Right cardiac atrium (tissue), 5 donors: ENCODE measurements at places on chromosomes 6 and 20.
A peak's percentile ranks its signal among the peaks of the same experiment; 100 is the strongest.

- DNase-seq = no peak
These were observed 52.4 kb upstream of the ERVFRD-1 start for GRCh38 chr6:11163932-11164331.

- DNase-seq = no peak
These were observed 39.8 kb upstream of the NAA20 start for GRCh38 chr20:19977373-19977770.

DNA sequence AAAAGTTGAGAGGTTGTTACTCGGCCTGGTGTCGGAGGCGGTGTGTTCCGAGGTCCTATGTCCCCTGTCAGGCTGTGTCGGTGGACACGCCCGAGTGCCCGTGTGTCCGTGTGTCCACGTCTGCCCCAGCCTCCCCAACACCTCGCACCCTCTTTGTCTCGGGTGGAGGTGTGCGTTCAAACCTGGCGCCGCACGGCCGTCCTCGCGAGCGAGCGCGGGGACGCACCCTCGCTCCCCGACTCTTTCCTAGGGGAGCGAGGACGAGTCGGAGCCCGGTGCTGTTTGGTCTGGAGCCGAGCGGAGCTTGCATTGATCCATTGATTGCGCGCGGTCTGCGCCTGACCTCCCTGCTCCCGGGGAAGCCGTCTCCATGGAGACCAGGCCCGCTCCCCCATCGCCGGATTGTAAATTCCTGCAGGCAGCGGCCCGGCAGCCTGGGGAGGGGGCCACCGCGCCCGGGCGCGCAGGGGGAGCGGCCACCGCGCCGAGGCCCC lies 411 bp upstream of the SCUBE3 start:
- DNase-seq = peak; percentile 60

GRCh38 chr20:32894026-32894483 lies 35.3 kb downstream of the EFCAB8 start:
- DNase-seq = no peak

GRCh38 chr6:46473881-46474280 lies 17.4 kb downstream of the RCAN2 start:
- no peak for DNase-seq

GRCh38 chr6:142567461-142567860 lies 265.7 kb downstream of the ADGRG6 start:
- no peak for DNase-seq

- DNase-seq = no peak
These were observed 123.2 kb downstream of the TAF4 start for GRCh38 chr20:61942526-61942925.

DNA sequence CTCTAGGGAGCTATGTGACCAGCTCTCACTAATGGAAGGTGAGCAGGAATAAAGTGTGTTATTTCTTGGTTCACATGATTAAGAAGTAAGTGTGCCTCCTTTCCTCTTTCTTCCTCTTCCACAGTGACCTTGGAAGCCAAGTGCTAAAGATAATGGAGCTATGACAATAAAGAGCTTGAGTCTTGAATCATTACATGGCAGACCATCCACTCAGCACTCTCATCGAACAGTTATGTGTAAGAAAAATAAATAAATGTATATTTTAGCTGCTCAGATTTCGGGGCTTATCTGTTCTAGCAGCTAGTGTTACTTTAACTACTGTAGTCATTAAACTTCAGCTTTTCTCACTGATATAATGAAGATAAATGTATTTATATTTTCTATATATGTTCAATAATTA lies 72.9 kb downstream of the HDGFL1 start:
- no peak for DNase-seq

DNA sequence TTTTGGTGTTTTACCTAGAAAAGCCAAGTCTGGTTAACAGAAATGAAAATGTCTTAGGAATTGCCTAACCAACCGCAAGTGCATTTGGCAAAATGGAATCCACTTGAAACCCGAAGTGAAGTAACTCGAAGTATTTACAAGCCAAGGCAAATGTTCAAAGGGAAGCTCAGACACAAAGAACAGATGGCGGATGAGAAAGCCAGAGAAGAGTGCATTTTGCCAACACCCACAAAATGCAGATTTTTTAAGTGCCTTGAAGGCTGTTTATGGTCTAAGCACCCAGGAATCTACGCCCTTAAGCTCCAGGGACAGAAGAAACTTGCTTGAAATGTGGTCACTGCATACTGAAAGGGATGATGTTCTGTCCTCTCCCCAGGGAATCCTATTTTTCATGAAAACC lies 70.0 kb upstream of the TBXT start:
- DNase-seq = no peak

DNA sequence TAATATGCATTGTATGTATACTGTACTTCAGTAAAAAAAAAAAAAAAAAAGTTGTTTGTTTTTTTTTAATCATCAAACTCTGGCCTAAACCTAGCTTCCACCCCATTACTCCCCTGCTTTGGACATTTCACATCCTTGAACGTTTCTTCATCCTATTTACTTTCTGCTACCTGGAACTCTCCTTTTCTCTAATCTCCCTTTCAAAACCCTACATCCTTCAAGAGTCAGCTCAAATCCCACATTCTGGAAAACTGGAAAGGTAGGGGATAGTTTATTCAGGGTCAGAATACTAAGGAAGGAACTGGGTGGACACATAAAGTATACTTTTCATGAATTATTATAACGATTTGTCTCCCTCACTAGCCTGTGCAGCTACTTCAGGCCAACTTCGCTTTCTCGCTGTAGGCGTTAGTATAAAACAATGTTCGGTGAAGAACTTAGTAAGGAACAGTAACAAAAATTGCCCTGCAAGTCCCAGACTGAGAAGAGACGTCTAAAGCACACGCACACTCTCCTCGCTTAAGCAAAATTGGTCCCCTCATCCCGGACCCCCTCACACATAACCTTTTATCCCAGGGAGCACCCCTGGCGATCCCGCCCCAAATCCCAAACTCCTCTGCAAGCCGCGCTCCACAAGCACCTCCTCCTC lies 775 bp downstream of the PIGU start:
- DNase-seq = no peak

GRCh38 chr6:90238496-90239266 lies 58.0 kb downstream of the BACH2 start:
- no peak for DNase-seq

DNA sequence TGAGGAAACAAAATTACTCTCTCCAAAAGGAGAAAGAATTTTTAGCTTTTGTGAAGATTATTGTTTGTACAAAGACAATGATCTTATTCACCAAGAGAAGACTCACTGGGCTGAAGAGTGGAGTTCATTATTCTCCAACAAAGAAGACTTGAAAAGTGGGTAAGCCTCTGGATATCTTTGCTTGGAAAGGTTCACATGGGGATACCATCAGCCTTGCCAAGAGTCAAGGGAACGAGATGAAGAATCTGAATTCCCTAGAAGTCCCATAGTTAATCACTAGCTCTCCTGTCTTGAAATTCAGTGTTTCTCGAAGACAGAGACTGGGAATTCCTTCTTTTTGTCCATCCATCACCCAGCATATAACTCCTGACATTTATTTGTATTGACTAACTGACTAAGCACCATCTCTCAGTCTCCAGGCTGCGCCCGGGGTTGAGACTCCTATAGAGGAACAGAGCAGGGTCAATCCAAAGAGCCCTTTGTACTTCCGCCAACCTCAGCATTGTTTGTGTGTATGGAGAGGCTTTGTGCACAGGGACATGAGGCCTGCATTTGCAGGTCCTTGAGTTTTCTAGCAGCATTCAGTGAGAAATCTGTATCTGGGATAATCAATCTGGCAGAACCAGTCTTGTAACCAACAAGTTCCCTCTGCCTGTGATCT lies 461.9 kb downstream of the KIF16B start:
- DNase-seq = no peak

DNA sequence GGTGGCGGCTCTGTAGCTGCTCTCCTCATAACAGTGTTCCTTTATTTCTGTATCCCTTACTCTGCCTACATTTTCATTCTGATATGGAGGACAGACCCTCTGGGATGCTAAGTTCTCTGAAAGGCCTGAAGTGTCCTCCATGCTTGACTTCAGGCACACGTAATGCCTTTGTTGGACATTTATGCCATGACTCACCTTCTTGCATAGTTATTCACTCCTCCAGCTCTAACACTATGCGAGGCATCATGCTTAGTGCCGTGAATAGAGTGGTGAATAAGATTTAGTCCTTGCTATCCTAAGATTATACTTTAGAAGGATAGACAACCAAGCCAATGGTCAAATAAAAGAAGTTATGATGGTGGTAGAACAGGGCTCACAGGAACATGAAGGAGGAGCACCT lies 760.9 kb upstream of the FLRT3 start:
- DNase-seq = no peak

DNA sequence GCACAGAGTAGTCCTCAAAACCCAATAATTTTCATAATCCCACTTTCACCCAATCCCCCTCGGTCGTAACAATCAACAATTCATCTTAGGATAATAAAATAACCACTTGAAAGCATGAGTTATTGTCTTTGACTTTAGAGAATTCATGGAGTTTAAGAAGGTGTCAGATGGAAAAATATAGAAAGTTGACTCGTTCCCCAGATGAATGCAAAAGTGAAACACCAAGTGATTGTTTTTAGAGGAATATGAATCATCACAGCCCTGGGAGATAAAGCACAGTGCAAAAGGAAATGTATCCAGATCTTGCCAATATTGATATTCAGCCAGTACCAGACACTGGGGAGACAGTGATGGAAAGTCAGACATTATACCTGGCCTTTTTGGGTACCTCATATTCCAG lies 860.5 kb downstream of the DHX35 start:
- DNase-seq = no peak

DNA sequence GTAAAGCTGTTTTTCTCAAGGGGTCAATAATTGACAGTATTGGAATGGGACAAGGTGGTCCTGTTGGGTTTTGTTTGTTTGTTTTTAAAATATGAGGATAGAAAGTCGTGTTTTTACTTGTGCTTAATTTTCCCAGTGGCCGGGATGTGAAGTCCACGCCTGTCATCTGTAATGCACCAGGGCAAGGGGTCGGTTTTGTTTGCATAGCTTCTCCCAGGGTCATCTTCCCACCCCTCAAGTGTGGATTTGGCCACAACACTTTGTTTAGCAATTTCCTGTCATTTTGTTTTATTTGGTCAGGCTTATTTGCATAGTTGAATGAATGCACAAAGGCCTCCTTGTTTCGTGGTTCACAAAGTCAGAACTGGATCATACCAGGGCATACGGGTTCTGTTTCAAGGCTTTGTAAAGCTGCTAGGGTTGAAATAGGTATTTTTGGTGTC lies 29.8 kb downstream of the SYNJ2 start:
- DNase-seq = no peak

DNA sequence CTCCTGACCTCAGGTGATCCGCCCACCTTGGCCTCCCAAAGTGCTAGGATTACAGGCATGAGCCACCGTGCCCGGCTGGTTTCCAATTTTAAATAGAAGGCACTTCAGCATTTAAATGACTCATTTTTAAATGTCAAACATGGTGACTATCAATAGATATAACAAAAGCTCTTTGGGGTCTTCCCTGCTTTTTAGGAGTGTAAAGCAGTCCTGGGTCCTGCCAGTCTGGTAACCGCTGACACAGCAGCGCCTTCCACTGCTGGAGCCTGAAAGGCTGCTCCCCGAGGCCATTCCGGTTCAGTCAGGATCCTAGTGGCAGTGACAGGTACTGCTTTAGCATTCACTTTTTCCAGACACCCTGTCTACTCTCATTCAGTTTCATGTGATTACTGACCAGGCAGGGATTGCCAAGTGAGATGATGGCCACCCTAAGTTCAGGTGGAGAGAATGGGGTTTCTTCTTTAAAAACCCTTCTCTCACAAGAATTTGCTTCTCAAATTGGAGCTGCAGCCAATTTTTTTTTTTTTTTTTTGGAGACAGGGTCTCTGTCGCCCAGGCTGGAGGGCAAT lies 5.1 kb downstream of the DIDO1 start:
- DNase-seq = peak; percentile 61

- DNase-seq = no peak
These were observed 39.7 kb downstream of the FBXO9 start for GRCh38 chr6:53104916-53105315.

GRCh38 chr6:14269436-14269835 lies 151.9 kb downstream of the CD83 start:
- no peak for DNase-seq

DNA sequence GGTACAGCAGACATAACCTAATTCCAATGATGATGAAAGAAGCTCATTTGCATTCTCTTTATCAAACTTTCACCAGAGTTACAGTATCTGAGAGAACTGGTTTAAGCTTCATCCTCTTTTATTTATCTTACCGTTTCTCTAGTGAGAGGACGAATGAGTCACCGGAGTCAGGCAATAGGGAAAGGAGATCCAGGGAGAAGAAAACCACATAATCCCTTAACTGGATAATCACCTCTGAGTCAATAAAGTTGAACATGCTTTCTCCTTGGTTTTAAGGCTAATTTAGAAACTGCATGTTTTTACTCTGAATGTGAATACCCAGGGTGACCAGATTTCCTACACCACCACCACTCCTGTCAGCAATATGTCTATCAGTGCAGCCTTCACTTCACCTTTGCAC lies 313.7 kb upstream of the TBX18 start:
- no peak for DNase-seq

DNA sequence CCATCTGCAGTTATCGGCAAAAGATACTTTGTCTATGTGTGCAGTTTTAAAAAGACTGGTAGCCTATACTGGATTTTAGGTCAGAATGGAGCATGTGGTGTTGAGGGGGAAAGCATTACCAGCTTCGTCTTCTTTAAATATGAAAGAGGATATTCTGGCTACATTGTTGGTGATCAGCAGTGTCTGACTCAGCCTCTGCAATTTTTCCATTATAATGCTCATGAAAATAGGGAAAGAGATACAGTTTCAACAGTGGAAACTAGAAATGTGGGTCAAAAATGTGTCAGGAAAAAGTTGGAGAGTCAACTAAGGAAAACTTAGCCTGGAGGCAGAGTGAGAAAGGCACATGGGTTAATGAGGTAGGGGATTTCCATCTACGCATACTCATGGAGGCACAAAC lies 45.2 kb downstream of the HDGFL1 start:
- DNase-seq = no peak

- no peak for DNase-seq
These were observed 152.6 kb upstream of the EXOC2 start for GRCh38 chr6:845566-845965.

GRCh38 chr6:127124172-127124571 lies 5.7 kb downstream of the RSPO3 start:
- DNase-seq = no peak

DNA sequence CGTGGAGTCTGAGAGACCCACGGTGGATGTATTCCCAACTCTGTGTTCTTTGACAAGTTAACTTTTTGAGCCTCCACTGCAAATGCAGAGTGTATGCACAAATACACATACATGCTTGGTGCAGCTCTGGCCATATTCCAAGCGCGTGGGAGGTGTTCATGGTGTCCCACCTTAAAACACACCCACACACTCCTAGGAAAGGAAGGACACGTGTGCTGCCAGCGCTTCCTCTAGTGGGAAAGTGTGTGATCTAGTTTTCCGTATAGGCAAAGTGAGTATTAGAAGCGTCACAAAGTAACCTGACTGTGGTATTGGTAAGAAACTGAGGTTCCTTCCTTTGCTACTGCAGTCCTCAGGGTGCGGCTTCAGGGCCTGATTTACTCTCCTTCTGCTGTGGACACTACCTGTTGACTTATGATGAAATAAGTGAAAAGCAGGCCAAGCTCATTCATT lies 36.0 kb upstream of the MPC1 start:
- no peak for DNase-seq
